ENCODE measurements at places on chromosomes 2 and 18.

- DNase-seq: no peak
These were observed 48.2 kb upstream of the FOXI3 start for GRCh38 chr2:88500691-88501090.

DNA sequence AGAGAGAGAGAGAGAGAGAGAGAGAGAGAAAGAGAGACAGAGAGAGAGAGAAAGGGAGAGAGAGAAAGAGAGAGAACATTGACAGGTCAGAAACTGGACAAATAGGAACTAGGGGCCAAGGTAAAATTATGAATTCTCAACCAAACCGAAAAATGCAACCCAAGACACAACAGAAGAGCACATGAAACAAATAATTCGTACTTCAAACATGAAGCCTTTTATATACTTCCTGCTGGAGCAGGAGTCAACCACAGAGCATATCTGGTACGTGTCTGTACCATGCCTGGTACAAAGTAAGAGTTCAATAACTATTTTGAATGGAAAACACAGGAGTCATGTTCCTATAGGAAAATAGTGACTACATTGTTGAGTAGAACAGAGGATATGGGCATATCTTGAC lies 6.5 kb upstream of the VPS54 start:
- DNase-seq: no peak

- DNase-seq: no peak
These were observed 258.6 kb downstream of the ZEB2 start for GRCh38 chr2:144261336-144261735.

DNA sequence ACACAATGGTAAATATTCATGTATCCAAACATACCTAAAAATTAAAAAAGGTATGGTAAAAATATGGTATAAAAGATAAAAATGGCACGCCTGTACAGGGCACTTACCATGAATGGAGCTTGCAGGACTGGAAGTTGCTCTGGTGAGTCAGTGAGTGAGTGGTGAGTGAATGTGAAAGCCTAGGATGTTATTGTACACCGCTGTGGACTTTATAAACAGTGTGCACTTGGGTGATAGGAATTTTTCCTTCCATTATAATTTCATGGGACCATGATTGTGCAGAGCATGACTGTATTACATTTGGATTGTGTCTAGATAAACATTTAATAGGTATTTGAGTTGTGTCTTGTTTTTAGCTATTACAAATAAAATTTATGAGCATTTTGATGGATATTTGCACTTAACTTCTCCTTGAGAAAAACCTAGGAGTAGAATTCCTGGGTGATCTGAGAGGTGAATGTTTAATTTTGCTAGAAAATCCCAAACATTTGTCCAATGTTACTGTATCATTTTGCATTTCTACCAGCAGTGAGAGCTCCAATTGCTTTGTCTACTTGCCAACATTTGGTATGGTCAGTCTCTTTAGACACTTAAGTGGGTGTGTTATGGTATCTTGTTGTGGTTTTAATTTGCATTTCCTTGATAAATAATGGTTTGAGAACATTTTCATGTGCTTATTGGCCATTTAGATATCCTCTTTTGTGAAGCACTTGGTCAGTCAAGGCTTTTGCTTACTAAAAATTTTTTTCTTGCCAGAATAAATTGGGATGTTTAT lies 81.7 kb downstream of the BCL2L11 start:
- no peak for DNase-seq

- DNase-seq: no peak
These were observed 90.4 kb downstream of the NUP35 start for GRCh38 chr2:183214680-183215079.

DNA sequence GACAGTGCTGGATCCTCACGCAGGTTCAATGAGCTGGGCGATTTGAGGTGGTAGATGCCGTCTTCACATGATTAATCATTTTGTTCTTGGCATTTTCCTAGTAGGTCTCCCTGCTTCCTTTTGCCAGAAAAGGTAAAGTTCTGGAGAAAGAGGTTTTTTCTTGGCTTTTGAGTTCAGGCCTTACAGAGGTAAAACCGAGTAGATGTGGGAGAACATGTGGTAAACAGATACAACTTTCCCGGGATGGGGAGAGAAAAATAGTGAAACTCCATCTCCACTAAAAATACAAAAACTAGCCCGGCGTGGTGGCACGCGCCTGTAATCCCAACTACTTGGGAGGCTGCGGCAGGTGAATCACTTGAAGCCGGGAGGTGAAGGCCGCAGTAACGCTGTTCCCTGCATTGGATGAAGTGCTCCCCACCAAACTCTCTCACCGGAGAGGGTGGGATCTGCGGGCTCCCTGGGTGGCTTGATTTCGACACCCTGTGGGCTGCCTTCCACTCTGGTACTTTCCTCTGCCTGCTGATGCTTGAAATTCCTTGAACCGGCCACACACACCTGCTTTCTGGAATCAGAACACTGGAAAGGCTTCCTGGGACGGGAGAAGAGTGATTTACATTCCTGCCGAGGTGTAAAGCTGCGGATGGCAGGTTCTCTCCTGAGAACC lies 88.8 kb downstream of the ACTR3 start:
- DNase-seq: no peak

GRCh38 chr2:69253611-69254301 lies 133.3 kb downstream of the GFPT1 start:
- DNase-seq: no peak

GRCh38 chr2:221310730-221311129 lies 261.4 kb downstream of the EPHA4 start:
- DNase-seq: no peak

DNA sequence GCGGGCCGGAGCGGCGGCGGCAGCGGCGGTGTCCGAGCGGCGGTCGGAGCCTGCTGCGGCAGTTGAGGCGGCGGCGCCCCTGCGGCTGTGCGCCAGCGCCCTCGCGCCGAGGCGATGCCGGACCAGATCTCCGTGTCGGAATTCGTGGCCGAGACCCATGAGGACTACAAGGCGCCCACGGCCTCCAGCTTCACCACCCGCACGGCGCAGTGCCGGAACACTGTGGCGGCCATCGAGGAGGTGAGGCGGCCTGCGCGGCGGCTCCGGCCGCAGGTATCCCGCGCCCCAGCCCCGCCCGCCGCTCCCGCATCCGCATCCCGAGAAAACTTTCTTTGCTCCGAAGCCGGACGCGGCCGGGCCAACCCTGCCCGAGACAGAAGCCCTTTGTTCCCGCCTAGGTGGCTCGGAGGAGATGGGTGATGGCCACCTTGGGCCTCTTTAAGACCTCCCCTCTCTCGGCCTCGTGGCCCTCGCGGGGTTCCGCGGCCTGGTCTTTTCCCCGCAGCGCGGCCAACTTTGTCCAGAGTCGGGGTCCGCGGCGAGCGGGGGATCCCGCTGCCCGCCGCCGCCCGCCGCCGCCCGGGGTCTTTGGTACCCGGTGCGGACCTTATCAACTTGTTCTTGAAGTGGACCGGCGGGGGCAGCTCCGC lies 504 bp downstream of the ASAP2 start:
- no peak for DNase-seq

GRCh38 chr18:26252411-26252810 lies 26.2 kb downstream of the TAF4B start:
- DNase-seq: no peak

GRCh38 chr2:64654063-64654811 lies 524 bp upstream of the SERTAD2 start:
- DNase-seq: peak; percentile 62

DNA sequence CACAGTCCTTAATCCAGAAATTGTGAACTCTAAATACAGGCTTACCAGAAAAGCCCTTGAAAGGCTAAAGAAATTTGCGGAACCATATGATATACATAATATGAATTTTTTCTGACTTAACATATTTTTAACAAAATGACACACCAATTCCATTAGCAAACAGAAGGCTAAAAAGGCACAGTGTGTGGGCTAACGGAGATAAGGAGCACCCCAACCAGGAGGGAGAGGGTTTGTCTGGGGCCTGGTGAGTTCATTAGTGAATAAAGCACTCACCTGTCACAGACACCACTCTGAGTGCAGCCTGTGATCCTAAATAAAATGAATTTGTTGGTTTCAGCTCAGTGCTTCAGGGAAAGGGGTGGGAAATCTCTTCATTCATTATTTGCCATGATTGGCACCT lies 2.7 kb upstream of the FECH start:
- no peak for DNase-seq

GRCh38 chr2:11546072-11546471 lies 12.2 kb downstream of the GREB1 start:
- DNase-seq: no peak

- DNase-seq: no peak
These were observed 377.4 kb upstream of the CRIM1 start for GRCh38 chr2:35978218-35978617.

GRCh38 chr2:105590780-105591660 lies 153.7 kb upstream of the NCK2 start:
- DNase-seq: no peak

DNA sequence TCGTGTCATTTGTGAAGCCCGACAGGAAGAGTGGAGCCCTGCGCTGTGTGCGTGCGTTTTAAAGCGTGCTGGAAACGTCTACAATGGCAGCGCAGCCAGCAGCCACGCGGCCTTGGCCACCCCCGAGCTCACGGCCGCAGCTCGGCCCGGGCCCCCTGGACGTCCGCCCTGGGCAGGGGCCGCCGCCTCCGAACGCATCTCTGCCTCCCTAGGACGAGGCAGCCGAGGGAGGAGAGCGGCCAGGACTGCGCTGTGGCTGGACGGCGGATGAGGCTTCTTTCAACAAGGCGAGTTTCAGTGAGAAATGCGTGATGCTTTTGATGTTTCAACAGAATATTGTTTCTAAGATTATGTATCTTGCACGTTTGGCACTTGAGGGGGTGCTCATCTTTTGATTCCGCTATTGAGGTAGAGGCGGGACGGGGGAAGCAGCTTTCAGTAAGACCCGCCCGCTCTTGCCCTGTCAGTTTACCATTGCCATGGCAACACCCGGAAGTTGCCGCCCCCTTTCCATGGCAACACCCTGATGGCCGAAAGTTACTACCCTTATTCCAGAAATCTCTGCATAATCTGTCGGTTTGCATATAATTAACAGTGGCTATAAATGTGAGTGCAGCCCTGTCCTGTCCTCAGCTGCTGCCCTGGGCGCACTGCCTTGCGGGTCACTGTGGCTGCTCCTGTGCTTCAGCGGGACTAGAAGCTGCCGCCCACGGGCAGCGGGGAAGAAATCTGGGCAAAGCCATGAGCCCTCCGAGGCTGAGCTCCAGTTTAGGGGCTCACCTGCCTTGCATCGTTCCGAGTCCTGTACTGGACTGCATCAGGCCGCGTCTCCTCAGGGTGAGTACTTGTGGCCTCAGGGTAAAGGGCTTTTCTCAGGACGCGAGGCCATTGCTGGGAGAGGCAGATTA lies 38.6 kb downstream of the ADNP2 start:
- DNase-seq: peak; percentile 68

DNA sequence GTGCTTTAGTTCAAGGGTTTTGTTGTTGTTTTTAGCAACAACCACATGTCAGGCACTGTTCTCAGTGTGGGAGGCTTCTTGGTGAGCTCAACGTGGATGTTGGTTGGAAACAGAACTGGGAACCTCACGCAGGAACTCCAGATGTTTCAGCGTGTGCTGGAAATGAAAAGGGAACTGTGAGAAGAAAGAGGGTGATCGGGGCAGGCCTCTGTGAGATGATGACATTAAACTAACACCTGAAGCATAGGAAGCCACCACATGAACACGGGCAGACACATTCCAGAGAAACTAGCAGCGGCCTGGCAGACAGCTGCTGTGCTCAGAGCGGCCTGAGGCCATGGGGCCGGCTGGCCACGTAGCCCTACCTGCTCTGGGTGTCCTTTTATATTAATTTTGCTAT lies 66.4 kb downstream of the COA5 start:
- DNase-seq: no peak

GRCh38 chr2:1132328-1132969 lies 181.8 kb downstream of the SNTG2 start:
- peak; percentile 36 for DNase-seq

DNA sequence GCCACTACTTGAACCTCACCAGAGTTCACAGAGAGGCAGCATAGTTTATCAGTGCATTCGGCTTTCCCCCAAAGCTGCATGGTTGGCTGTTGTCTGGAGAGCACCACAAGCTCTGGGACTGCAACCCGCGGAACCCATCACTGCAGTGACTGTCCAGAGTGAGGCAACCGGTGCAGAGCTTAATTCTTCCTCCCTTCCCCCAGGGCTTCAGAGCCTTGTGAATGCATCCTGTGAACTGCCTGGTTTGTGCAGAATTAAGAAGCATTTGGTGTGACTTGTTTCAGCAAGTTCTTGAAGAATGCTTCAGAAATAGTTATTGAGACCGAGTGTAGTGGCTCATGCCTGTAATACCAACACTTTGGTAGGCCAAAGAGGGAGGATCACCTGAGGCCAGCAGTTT lies 99.2 kb upstream of the FOSL2 start:
- DNase-seq: no peak

- DNase-seq: no peak
These were observed 8.8 kb downstream of the LBH start for GRCh38 chr2:30239986-30240752.

- no peak for DNase-seq
These were observed 218.3 kb upstream of the TMEM200C start for GRCh38 chr18:6113650-6114049.

GRCh38 chr2:216710551-216711301 lies 15.4 kb upstream of the IGFBP5 start:
- DNase-seq: no peak

DNA sequence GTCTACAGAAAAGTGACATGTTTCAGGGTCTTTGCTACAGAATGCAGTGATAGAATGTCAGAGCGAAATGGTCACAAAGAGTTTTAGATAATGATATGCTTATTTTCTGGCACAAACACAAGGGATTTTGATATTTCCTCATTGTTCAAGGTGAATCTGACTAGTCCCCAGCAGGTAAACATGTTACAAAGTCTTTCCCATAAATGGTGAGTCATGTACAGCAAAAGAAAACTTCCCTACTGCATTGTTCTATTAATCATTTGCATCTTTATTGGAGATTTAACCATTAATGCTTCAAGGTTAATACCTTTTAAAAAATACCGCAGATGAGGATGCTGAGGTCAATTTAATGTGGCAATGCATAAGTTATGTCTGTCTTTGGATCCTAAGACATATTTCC lies 19.1 kb upstream of the TRIB2 start:
- no peak for DNase-seq

GRCh38 chr2:233082222-233082930 lies 22.2 kb downstream of the INPP5D start:
- DNase-seq: no peak

GRCh38 chr2:178891265-178891958 lies 84.2 kb upstream of the TTN start:
- DNase-seq: peak; percentile 27

- DNase-seq: no peak
These were observed 582.1 kb upstream of the SETBP1 start for GRCh38 chr18:44098551-44099098.

DNA sequence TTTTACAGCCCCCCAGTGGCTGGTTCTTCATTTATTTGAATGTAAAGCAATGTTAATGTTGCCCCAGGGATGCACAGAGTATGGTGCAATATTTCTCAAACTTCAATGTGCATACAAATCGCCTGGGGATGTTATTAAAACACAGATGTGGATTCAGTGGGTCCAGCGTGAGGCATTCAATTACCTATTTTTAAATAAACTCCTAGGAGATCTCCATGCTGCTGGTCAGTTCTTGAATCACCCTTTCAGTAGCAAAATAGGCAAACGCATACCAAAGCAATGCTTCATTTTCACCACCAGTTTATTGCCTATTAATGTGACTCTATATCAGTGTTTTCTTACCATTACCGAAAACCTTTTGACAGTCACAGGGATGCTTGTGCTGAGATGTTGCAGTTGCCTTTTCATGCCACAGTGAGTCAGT lies 530.7 kb downstream of the CBLN2 start:
- DNase-seq: no peak

- DNase-seq: no peak
These were observed 6.1 kb downstream of the KYNU start for GRCh38 chr2:142883526-142883925.

- DNase-seq: no peak
These were observed 14.0 kb upstream of the PRKCE start for GRCh38 chr2:45637440-45637839.

GRCh38 chr2:11325961-11326676 lies 18.3 kb downstream of the ROCK2 start:
- no peak for DNase-seq
